NCI-H1436 treated with DMSO at 0.1 percent for 48 hours (cell line): ENCODE measurements at places on chromosomes 11 and 22.

- no peak for DNase-seq
These were observed 66.6 kb upstream of the RDX start for GRCh38 chr11:110362971-110363509.

DNA sequence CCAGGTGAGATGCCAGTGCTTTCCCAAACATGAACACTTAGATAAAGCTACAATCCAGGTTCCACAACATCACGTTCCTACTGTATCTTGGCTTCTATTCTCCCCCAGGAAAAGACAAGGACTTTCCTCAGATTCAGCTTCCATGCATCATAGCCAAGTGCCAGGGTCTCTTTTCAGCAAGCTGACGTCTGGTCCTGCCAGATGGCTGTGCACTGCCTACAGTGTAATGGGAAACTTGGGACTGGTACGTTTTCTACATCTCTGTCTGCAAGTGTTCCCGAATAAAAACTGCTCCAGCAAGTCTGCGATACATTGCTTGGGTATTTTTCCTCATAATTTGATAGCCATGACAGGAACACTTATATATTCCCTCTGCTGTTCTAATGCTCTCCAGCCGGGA is 412.5 kb downstream of the FAM181B start:
- no peak for DNase-seq

DNA sequence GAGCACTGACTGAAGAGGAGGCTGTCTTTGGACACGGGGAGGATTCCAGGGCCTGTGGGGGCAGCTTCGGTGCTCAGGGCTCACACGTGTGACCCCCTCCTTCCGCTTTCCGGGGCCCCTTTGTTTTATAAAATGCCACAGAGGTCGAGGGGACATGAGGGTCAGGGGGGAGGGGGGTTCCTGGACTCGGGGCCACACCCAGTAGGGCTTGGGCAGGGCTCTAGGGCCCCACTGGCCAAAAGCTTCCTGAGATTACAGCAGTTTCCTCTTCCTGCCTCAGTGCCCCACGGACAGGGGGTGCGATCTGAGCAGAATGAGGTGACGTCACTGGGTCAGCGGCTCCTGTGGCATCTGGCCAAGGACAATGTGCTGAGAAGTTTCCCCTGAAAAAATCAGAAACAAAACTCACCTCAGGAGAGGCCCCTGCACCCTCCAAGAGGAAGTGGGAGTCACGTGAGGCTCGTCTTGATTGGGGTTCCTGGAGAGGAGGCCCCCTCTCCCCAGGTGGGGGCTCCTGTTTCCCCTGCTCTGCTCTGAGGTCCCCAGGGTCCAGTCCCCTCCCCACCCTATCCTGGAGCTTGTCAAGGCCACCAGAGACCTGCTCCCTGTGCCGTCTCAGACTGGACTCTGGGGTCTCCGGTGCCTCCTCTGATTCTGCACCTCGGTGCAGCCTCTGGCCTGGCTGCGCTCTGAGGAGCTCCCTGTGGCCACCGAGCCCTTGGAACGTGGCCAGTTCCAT is 6.4 kb upstream of the IFITM3 start:
- DNase-seq, result no peak

DNA sequence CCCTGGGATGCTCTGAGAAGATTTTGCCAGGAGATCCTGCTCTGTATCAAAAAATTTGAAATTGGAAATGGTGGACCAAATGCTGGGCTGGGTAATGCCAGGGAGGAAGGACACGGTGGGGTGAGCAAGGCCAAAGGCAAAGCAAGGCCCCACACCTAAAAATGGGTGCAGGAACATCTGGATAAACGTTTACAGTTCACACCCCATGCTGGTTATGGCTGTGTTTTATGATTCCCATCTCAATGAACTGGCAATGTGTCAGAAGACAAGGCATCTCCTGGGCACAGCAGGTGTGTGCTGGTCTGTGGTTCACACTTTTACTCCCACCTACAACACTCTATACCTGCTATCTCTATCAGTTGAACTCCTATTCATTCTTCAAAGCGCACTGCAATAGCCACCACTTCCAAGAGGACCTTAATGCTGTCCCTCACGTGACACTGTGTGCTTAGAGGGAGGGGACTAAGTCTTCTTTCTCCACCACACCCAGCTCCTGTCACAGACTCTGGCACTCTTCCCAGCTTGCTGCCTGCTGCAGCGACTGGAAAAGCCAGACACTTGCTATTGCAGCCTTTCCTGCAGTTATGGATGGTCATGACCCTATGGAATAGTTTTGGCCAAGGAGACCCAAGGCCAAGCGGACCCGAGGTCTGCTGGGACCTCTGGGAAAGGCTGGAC is 277.5 kb downstream of the CTTN start:
- DNase-seq, result no peak

- no peak for DNase-seq
These were observed 33.8 kb downstream of the TECTA start for GRCh38 chr11:121134741-121135312.

- DNase-seq, result no peak
These were observed 12.3 kb upstream of the GLYATL2 start for GRCh38 chr11:58856806-58857205.

DNA sequence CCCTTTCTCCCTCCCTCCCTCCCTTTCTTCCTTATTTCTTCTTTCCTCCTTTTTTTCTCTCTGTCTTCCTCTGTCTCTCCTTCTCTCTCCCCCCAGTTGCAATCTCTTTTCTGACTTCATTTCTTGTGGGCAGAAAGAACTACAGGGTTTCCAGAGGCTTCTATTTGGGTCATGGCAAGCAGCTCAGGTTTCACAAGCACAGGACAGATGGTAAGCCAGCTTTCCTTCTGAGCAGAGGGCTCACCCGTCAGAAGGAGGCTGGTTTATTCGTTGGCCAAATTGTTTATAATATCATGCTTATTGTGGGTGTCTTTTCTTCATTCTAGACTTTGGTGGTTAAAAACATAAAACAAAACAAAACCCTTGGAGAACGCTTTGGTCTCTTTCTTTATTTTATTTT is 58.9 kb upstream of the CLMP start:
- no peak for DNase-seq

DNA sequence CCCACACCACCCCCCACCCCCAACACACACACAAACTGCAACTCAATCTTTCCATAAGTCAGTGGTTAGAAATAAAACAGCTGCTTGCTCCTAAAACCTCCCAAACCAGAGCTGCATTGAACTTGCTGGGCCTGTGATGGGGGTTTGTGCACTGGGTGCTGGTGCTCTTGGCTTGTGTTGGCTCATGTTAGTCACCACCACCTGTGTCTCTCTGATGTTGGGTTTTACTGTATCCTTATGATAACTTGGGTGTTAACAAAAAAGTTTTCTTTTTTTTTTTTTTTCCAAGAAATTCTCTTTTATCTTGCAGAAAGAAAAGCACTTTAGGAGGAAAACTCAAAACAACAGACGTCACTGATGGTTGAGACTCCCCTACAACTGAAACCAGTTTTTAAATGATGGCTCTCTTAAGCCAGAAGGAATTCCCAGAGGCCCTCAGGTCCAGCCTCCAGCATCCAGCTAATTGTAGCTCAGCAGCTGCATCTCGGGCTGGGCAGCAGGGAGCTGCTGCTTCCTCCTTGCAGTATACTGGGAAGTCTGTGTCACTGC is 79.9 kb upstream of the DRD2 start:
- DNase-seq, result no peak

GRCh38 chr11:43693069-43693468 is 12.5 kb downstream of the HSD17B12 start:
- no peak for DNase-seq

DNA sequence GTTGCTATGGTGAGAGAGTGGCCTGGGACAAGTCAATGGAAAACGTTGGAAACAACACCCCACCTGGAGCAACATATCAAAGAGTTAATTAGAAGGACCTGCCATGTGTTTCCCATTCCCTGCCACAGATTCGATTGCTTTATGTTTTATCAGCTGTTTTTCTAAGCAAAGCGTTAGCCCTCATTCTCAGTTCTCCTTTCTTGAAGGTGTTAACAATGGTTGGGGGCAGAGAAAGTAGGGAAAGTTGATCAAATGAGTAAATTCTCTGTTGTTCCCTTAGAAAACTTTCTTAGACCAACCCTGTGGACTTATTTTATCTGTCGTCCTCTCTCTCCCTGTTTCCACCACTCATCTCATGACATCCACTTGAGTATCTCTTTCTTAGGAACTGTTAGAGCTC is 102.5 kb downstream of the ADAMTS15 start:
- DNase-seq, result no peak

DNA sequence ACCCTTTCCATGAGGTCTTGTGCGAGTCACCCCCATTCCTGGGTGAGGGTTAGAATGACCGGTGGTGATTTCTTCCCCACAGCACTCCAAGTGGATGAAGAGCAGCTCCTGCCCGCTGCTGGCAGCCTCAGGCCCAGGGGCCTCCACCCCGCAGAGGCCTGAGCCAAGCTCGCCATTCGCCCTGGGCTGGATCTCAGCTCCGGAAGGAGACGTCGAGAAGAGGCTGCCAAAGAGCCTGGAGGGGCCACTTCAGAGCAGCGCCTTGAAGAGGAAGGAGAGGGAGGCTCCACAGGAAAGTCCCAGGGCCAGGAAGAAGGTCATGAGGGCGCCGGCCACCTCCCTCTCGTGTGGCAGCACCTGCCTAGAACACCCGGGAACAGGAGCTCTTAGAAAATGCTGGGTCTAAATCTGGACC is 8.4 kb downstream of the SLC29A2 start:
- DNase-seq, result no peak

GRCh38 chr11:46914363-46914762 is 4.0 kb downstream of the LRP4 start:
- DNase-seq, result no peak

DNA sequence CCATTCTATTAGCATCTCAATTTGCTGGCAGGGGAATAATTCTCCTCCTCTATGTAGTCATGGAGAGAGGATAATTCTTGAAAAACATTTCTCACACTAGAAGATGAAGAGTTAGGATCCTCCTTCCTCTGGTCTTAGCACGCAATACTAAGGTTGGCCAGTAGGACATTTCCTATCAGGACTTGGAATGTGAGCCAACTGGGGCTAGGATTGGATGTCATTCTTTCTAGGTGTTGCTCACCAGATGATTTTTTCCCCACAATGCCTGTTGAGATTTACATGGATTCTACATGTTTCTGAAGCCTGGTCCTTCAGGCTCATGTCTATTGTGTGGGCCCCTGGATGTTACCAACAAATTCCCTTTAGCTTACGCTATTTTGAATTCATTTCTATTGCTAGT is 28.0 kb downstream of the SLN start:
- DNase-seq, result no peak

GRCh38 chr11:29256580-29256979 is 760.2 kb downstream of the KCNA4 start:
- DNase-seq, result no peak

DNA sequence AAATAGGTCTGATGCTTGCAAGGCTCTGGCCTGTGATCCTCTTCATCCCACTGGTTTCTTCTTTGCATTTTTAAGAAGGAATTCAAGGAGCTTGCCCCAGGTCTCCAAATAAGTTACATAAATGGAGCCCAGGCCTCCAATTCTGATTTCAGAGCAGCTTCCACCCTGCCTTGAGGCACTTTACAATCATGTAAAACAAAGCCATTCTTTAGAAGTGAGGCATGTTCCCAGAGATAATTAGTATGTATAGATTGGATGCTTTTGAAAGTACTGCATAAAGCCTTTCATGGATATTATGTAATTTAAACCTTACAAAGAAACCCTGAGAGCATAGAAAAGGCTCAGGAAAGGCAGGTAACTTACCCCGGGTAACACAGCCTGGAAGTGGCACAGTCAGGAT is 466.5 kb downstream of the MIAT start:
- DNase-seq, result no peak

- no peak for DNase-seq
These were observed 795.8 kb downstream of the BRD1 start for GRCh38 chr22:49031746-49032330.

DNA sequence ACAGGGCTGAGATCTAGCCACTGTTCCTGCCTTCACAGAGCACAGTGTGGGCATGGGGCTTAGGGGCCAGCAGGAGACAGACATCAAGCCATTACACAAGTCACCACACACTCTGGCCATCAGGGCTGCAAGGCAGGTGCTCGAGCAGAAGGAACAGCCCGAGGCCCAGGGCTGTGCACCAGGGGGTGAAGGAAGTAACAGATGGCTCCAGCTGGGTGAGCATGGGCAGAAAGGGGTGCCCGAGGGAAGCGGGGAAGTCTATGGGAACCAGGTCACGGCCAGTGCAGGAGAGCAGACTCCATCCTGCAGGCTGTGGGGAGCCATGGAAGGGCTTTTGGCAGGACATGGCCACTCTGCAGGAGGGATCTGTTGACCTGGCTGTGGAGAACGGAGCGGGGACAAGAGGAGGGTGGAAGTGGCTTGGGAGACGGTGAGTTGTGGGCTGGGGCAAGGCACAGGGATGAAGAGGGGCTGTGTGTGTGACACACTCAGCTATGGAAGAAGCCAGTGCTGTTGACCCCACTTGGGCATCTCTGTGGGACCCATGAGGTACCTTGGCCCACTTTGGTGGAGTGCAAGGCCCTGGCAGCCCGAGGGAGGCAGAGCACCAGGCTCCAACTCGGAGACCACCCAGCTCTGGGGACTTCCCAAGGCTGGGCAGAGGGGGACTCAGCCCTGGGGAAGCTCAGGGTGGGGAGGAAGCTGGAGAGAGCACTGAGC is 3.6 kb downstream of the C11orf68 start:
- DNase-seq, result no peak

DNA sequence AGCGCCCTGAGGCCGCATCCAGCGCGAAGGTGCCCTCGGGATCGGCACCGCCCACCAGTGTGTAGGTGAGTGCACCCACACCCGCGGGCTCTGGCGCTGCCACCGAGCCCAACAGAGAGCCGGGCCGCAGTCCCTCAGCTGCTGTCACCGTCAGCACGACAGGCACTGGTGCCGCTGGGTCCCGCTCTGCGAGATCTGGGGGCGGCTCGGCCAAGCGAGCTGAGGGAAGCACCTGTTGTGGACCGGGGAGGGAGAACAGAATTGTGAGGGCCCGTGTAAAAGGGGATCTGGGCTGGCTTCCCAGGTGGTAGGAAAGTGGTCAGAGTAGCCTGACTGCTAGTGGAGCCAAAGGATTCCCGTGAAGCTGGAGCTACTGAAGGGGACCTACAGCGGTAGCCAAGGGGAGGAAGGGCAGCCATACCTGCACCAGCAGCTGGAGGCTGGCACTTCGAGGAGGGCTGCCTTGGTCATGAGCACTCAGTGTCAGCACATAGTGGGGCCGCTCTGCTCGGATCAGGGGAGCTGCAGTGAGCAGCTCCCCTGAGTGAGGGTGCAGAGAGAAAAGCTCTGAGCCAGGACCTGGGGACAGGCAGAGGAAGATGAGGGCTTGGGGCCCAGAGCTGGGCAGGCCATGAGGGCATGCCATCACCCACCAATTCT is 11.5 kb upstream of the TPP1 start:
- no peak for DNase-seq

- no peak for DNase-seq
These were observed 119.4 kb downstream of the BLID start for GRCh38 chr11:121996574-121996973.

- no peak for DNase-seq
These were observed 22.7 kb downstream of the CELSR1 start for GRCh38 chr22:46514592-46515207.

GRCh38 chr11:42465623-42466022 is 846.2 kb upstream of the API5 start:
- no peak for DNase-seq
